AG04450 (cell line): ENCODE measurements at places on chromosomes 11 and 22. TPM values are rescaled to one million over a fixed set of nuclear protein-coding genes. Genes with fewer than 3 reads are reported as not detected.

GLB1L3 gene
- polyA plus RNA-seq = not detected in 2 replicates

RCOR2 gene
- polyA plus RNA-seq = 4.4 and 5.2 TPM in 2 replicates

KCNA4 gene
- not detected in 2 replicates for polyA plus RNA-seq

TUB gene
- polyA plus RNA-seq = 13.9 and 14.7 TPM in 2 replicates

GSTT2B gene
- polyA plus RNA-seq = 33.1 and 39.7 TPM in 2 replicates

LRRC32 gene
- 10.9 and 14.2 TPM in 2 replicates for polyA plus RNA-seq

CCDC157 gene
- polyA plus RNA-seq = 1.6 and 1.8 TPM in 2 replicates

OR8D1 gene
- polyA plus RNA-seq = not detected in 2 replicates

ST14 gene
- polyA plus RNA-seq = 0.10 TPM in 1 of 2 replicates, not detected in the other

NAV2 gene
- 5.1 and 7.2 TPM in 2 replicates for polyA plus RNA-seq

CCDC15 gene
- polyA plus RNA-seq = 0.73 and 1.1 TPM in 2 replicates

LGR4 gene
- polyA plus RNA-seq = 4.2 and 5.8 TPM in 2 replicates

ACR gene
- not detected in 2 replicates for polyA plus RNA-seq

SELENOM gene
- polyA plus RNA-seq = 89.0 and 153 TPM in 2 replicates

CARD18 gene
- not detected in 2 replicates for polyA plus RNA-seq

CLCF1 gene
- 11.4 and 12.4 TPM in 2 replicates for polyA plus RNA-seq

TRIM34 gene
- polyA plus RNA-seq = 12.8 and 18.3 TPM in 2 replicates

CD3G gene
- not detected in 2 replicates for polyA plus RNA-seq

DGKZ gene
- 15.8 and 23.2 TPM in 2 replicates for polyA plus RNA-seq

OR56A1 gene
- not detected in 2 replicates for polyA plus RNA-seq

INSC gene
- polyA plus RNA-seq = 0.40 and 0.53 TPM in 2 replicates

OR52E8 gene
- not detected in 2 replicates for polyA plus RNA-seq

TRPM5 gene
- polyA plus RNA-seq = not detected in 2 replicates

CAPRIN1 gene
- polyA plus RNA-seq = 202 and 251 TPM in 2 replicates

DNA sequence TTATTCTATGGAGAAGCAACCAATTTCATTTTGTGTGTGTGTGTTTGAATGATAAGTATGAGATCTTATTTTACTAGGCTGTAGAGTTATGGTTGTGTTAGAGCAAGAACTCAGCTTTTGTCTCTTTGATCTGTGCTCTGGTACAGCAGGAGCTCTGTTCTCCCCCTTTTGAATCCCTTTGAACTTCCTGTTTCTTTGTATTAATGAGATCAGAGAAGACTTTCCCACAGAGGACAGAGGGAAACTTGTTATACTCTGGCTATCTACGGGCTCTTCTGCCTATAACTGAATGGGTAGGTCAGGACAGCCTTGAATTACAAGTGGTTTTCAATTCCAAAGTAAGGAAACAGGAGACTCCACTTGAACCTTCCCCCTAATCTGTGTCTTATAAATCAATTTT lies 1015.0 kb upstream of the RAG2 start:
- no peak for DNase-seq

GRCh38 chr22:21713428-21714058 lies 22.1 kb downstream of the YPEL1 start:
- DNase-seq = no peak

GRCh38 chr11:20093775-20094174 lies 66.5 kb downstream of the DBX1 start:
- no peak for DNase-seq

- DNase-seq = no peak
Observed at GRCh38 chr11:69836401-69836800, 17.2 kb upstream of the FGF3 start.

- DNase-seq = no peak
Observed at GRCh38 chr11:116614306-116615210, 158.2 kb downstream of the BUD13 start.

DNA sequence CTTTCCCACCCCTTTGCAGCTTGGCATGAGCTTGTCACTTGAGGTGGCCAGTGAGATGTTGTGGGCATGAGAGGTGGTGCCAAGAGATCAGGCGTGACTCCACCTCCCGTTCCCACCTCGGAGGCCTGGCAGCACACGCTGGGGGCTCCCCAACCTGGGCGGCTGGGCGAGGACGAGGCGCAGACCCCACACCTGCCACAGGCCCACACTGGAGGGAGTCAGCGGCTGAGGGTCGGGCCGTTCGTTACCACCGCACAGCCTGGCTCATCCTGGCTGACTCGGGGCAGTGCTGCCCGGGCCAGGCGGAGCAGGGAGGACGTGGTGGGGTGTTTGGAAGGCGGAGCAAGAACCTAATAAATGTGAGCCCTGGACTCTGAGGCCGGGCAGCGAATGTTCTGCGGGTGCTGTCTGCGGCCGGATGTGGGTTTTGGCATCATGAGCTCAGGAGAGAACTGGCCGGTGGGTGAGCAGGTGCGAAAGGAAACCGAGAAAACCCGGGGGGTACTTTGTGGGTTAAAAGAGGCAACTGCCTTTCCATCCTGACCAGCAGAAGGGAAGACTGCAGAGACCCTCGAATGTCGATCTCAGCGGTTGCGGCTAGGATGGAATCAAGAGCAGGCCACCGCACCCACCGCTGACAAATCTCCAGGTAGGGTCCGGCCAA lies 10.2 kb upstream of the IFITM3 start:
- DNase-seq = no peak

DNA sequence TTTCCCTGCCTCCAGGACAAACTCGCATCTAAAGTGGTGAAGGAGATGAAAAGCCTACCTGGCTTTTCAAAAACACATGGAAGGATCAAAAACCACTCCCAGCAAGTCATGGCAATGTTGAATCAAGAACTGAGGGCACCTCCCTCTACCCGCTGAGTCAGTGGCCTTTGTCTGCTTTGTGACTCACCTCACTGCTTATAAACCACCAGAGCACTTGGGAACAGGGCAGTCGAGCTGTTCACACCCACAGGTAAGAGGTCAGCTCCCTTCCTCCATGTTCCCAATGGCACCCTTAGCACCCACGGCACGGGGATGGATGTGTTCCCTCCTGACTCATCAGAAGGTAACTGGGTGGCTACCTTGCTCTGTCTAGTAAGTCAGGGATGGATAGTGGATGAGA lies 21.7 kb downstream of the TENM4 start:
- DNase-seq = no peak

DNA sequence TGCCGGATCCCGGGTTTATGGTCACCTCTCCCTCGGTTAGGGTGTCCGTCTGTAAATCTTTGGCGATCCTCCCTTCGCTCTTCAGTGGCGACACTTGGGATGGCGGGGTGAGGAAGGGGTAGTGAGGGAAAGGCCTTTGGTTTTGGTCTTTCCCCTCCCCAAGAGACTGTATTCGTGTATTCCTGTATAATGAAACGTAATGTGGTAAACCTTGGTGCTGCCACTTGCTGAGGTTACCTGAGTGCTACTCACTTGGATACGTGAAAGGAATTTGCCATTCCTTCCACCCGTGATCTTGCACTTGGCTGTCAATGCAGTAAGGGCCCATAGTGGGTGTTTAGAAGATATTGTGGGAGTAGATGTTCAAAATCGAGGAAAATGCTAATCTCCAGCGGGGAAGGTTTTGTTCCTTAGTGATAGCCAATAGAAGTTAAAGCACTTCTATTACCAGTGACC lies 578 bp upstream of the NUP160 start:
- DNase-seq = no peak

GRCh38 chr22:50115693-50116092 lies 25.9 kb downstream of the MOV10L1 start:
- DNase-seq = no peak

- DNase-seq = no peak
Observed at GRCh38 chr22:33844273-33844672, 76.0 kb downstream of the LARGE1 start.

GRCh38 chr11:73478737-73479347 lies 102.6 kb downstream of the RELT start:
- no peak for DNase-seq

DNA sequence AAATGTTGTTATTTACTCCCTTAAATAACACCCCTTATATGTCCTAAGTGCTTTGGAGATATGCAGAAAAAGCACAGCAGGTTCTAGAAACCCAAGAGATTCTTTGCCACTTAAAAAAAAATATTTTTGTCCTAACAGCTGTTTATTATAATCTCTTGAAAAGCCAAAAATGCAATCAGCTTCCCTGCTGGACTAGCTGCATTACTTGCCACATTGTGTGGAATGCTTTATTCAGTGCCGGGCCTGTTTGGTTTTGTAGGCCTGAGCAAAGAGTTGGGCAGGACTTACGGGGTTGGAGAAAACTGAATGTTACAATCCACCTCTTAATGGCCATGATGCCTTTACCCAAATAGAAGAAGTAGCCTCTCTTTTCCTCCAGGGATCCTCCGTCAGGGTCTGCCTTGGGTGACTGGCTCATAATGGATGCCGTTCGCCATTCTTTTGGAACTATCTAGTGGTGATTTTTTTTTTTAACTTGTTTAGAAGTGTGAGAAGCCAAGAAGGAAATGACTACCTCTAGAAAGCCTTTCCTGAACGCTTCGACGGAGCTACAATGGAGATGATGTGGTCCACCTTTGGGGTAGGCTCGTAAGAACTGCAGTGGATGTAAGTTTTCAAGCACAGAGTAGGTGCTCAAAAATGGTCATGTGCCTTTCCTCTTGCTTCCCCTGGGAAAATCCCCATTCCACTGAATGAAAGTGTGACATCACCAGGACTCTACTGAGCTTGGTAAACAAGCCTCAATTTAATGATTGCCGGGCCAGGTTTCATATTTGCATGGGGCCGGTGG lies 241.3 kb upstream of the NCAM1 start:
- no peak for DNase-seq

- no peak for DNase-seq
Observed at GRCh38 chr11:94308024-94308423, 3.6 kb downstream of the IZUMO1R start.

DNA sequence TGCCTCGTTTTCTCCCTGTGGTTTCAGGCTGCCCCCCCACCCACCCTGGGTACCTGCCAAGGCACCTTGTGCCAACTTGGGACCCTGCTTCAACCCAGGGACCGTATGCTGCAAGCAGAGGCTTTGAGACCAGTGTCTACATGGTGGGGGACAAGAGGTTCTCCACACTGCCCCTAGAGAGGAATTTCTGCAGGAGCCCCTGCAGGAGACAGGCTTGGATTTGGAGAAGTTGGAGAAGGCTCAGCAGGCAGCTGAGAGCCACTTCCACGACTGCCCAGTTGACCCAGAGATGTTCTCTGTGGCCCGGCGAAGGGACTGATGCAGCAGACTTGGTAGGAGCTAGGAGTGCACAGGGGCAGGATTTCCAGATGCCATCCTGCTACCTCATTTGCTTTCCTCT lies 20.1 kb upstream of the NNMT start:
- no peak for DNase-seq

DNA sequence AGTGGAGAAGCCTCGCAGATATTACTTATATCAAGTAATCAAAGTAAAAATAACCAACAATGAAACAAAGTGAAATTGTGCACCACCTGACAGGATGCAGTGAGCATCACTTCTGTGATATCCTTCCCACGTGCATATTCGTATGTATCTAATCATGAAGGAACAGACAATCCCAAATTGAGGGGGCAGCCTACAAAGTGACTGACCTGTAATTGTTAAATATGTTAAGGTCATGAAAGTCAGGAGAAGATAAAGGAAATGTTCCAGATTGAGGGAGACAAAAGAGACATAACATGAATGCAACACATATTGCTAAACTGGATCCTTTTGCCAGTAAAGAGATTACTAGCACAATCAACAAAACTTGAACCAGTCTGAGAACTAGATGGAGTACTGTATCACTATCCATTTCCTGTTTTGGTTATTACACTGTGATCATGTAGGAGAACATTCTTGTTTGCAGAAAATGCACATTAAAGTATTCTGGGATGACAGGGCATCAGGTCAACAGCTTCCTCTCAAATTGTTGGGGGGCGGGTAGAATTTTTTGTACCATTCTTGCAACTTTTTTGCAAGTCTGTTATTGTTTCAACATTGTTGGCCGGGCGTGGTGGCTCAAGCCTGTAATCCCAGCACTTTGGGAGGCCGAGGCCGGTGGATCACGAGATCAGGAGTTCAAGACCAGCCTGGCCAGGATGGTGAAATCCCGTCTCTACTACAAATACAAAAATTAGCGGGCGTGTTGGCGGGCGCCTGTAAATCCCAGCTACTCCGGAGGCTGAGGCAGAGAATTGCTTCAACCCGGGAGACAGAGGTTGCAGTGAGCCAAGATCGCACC lies 2.0 kb downstream of the SBF2 start:
- DNase-seq = no peak

- no peak for DNase-seq
Observed at GRCh38 chr11:120832481-120833238, 191.2 kb upstream of the TBCEL start.

DNA sequence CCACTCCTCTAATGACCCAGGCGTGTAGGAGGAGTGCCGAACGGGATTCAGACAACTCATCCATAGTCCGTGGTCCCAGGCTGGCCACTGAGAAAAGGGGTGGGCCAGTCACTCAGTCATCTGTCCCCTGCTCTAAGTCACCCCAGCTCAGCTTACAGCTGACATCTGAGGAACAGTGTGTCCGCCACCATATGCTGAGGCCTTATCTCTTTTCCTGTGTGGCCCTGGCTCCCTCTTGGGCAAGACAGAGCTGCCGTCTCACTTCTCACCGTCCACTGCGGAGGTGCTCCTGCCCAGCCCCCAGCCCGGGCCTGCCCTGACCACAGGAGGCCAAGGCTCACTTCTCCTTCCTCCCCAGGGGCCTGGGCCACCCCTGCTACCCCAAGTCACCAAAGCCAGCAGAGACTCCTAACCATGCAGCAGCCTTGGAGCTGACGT lies 6.8 kb downstream of the CCDC86 start:
- no peak for DNase-seq

GRCh38 chr11:70326833-70327232 lies 56.3 kb downstream of the PPFIA1 start:
- DNase-seq = no peak

DNA sequence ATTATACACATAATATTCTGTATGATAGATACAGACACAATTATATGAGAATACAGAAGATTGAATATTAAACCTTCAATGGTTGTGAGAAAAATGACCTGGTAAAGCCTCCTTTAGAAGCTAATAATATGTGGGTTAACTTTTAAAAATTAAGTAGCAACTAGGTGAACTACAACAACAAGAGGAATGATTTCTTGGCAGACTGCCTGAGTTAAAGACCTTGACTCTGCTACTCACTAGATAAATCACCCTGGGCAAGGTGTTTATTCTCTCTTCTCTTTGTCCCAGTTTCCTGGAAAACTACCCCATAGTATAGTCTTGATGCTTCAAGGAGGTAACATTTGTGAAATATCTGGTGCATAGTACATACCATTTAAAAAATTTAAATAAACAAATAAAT lies 519.6 kb upstream of the TENM4 start:
- no peak for DNase-seq
